Renal pelvis (tissue), 12 donors: ENCODE measurements at places on chromosomes 3 and 15. TPM values are rescaled to one million over a fixed set of nuclear protein-coding genes. Genes with fewer than 3 reads are reported as not detected.

The ATG3 gene
- 42.5 TPM for polyA plus RNA-seq

The CRABP1 gene
- 44.4 TPM for polyA plus RNA-seq

The GABRR3 gene
- polyA plus RNA-seq: not detected

The LSMEM2 gene
- 0.31 TPM for polyA plus RNA-seq

The COL6A6 gene
- 1.9 TPM for polyA plus RNA-seq

The CLN6 gene
- polyA plus RNA-seq: 38.9 TPM

DNA sequence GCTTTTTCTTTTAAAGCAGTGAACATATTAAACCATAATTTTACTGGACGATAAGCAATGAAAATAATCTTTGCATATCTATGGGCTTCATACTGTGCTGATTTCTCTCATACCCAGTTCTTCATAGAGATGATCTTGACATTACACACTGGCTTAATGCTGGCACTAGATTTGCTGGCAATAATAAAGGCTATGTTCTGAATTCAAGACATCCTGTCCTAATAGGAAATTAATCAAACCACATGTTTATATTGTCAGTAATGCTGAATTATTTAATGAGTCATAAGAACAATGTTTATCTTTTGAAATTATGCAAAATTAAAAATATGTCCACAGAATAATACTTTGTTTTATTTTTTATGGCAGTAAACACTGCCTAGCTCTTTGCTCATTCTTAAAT, 643.2 kb downstream of the OTOL1 start:
- no peak for DNase-seq

- no peak for DNase-seq
Measured at GRCh38 chr15:52006702-52007340, 12.2 kb upstream of the MAPK6 start.

- no peak for DNase-seq
Measured at GRCh38 chr3:46312991-46313390, 40.9 kb upstream of the CCR2 start.

GRCh38 chr15:51888593-51889195, 59.2 kb downstream of the TMOD3 start:
- no peak for DNase-seq

- no peak for DNase-seq
Measured at GRCh38 chr3:3087716-3088465, 22.3 kb downstream of the IL5RA start.
